Renal cortex interstitium (tissue), 15 donors: ENCODE measurements at places on chromosomes 3 and 15. TPM values are rescaled to one million over a fixed set of nuclear protein-coding genes. Genes with fewer than 3 reads are reported as not detected.

DNA sequence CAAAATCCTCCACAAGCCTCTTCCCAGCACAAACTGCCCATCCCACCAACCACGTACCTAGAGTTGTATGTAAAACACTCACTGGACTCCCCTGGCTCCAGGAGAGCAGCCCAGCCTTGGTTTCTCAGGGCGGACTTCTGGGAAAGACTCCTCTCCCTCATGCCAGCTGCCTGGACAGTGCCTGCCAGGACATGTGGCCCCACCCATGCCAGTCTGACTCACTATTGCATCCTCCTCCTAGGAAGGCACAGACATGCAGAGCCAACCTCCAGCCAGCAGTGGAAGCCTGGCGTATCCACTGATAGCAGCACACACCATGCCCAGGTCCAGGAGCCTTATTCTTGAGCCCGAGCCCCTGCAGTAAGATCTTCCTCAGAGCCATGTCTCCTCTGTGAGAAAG is 8.6 kb downstream of the PKM start:
- DNase-seq, result no peak

- no peak for DNase-seq
These were observed 86.3 kb upstream of the CDV3 start for GRCh38 chr3:133487204-133487603.

DNA sequence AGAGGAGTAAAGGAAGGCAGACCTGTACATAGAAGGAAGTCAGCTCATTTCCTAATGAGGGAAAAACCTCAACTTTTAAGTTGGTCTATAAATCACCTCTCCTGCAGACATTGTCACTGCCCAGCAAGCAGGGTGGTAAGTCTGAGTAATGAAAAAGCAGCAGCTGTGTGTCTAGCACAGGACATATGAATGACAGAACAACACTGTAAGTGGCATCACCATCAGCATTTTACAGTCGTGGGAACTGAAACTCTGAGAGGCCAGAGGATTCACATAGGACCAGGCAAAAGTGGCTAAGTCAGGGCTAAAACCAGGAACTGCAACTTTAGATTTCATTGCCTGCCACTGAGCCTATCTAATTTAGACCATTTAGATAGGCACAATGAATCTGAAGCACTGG is 235.6 kb downstream of the CLSTN2 start:
- DNase-seq, result no peak

DNA sequence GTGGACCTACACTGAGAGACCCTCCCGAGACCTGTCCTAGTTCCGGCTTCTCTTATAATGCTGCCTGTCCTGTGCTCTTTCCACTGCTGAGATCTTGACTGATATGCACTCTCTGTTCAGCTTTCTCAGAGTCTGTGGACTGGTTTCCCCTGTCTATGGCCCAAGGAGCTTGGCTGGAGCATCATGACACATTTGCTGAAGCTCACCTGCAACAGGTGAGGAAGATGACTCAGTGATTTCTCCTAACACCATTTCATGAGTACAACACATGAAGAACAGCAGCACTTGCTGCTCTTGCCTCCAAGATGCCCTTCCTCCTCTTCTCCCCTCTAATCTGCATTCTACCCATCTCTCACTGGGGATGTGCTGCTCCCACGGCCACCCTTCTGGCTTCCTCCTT is 92.1 kb downstream of the DUT start:
- DNase-seq, result no peak

DNA sequence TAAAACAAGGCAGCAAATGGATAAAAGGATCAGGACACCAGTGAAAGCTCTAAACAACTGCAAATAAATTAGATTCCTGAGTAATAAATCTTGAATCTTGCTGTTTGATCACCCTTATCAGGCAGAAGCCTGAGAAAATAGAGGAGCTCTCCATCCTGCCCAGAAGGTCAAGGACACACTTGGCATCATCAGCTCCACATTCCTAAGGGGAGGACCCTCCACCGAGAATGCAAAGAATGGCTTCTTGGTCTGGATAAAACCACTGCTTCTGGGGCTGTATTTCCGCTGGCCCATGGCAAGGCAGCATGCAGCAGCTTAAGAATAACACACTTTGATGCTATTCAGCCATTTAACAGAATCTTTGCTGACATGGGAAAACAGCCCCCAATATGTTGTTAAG is 108.9 kb upstream of the TSC22D2 start:
- no peak for DNase-seq

DNA sequence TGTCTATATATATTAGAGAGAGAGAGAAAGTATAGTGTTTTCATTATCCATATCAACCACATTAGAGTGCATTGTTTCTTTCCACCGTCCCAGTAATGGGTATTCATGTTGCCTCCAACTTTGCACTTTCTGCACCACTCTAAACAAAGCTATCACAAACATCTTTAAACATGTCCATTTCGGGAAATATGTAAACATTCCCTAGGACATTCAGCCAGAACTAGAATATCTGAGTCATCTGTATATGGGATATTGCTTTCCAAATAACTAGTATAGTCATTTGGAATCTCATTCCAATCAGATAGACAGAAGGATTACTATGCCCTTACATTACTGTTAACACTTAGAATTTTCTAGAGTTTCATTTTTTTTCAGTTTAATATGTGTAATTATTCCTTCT is 914.9 kb upstream of the EPHA6 start:
- DNase-seq, result no peak

DNA sequence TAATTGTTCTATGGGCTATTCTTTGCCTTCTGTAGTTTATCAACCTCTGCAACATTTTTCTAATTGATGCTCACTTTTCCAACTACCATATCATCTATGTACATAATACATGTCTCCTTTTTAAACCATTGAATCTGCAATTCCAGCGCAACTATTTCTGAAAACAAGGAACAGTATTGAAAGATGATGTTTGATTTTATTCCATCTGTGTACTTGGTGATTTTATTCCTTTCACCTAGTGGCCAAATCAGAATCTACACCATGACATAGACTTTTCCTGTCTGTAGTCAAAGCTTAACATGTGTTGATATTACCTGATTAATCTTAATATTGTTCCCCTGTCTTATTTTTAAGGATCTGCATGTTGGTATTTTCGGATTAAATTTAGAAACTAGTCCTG is 13.0 kb downstream of the NKTR start:
- DNase-seq, result no peak

GRCh38 chr15:54502416-54503075 is 524.3 kb downstream of the UNC13C start:
- no peak for DNase-seq

GRCh38 chr3:144585408-144585807 is 613.8 kb downstream of the DIPK2A start:
- DNase-seq, result no peak

DNA sequence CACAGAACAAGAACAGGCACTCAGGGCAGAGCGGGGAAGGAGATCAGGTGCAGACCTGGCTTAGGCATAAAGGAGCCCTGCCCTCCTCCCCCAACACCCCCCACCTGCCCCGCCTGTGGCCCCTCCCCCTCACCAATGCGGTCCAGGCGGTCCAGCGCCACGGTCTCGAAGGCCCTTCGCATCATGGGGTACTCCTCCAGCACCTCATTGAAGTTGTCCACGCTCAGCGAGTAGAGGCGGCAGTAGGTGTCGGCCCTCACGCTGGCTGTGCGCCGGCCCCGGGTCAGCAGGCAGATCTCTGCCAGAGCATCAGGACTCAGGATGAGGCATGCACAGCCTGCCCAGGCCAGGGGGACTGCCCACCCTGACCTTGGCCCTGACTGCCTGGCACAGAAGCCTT is 44.8 kb downstream of the HCN4 start:
- no peak for DNase-seq

GRCh38 chr3:158912188-158912587 is 110.3 kb downstream of the MFSD1 start:
- no peak for DNase-seq

DNA sequence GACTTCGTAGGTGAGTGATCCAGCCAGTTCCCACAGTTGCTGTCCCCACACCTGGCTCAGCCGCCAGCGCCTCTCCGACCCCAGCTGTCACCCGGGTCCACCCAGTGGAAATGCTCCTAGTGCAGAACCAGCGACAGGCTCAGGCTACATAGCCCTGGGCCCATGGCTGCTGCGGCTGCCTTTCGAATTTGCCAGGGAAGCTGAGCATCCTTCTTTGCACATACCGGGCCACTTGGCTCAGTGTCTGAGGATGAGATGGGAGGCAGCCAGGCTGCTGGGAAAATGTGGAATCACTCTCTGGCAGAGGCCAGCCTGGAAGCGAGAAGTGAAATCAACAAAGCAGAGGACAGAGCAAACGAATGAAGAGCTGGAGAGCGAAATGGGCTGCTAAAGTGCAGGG is 80.1 kb downstream of the ST8SIA2 start:
- no peak for DNase-seq

- DNase-seq, result no peak
These were observed 30.6 kb upstream of the OR5H6 start for GRCh38 chr3:98233468-98233867.

DNA sequence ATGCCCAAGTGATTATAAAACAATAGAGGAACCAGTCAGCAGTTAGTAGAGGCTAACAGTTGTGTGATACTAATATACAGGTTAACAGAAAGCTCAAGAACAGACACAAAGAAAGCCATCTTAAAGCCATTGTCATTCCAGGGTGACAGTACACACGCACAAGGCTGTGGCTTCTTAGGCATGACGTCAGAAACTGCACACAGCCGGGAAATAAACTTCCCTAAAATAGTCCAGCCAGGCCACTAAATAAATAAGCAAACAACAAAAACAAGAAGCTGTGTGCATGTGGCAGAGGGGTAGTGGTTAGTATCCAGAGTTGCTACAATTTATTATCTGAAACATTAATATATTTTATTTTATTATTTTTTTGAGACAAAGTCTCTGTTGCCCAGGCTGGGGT is 49.8 kb downstream of the PPCDC start:
- DNase-seq, result no peak

GRCh38 chr15:61682891-61683735 is 377.1 kb downstream of the VPS13C start:
- no peak for DNase-seq

DNA sequence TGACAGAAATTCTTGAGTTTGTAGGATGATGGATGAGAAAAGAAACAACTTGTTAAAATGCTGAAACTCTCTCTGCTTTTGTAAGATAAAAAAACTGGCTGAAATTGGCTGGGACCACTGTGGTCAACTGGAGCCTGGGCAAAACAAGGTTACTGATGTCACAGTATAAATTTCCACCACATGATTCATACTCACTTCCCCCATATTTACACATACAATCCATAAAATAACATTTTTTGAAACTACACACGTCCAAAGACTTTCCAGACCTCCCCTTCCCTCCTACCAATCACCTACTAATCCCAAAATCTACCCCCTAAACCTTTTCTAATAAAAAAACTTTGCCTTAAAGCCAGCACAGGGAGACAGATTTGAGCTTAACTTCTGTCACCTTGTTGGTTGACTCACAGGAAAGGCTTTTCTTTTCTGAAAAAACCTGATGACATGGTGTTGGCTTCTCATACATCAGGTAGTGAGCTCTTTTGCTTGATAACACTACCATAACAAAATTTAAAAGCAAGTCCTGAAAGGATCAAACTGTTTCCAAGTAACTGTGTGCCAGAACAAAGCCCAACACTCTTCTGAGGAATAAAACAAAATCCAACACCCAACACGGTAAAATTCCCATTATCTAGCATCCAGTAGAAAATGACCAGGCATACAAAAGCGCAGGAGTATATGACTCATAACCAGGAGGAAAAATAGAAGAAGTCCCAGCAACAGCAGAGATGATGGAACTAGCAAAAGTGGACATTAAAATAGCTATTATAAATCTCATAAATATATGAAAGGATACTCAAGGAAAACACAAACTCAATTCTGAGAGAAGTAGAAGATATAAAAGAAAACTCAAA is 87.3 kb upstream of the SNRK start:
- DNase-seq, result no peak

GRCh38 chr3:11390411-11391131 is 118.4 kb downstream of the ATG7 start:
- DNase-seq, result no peak

- DNase-seq, result no peak
These were observed 158.0 kb upstream of the P2RY1 start for GRCh38 chr3:152676810-152677379.

DNA sequence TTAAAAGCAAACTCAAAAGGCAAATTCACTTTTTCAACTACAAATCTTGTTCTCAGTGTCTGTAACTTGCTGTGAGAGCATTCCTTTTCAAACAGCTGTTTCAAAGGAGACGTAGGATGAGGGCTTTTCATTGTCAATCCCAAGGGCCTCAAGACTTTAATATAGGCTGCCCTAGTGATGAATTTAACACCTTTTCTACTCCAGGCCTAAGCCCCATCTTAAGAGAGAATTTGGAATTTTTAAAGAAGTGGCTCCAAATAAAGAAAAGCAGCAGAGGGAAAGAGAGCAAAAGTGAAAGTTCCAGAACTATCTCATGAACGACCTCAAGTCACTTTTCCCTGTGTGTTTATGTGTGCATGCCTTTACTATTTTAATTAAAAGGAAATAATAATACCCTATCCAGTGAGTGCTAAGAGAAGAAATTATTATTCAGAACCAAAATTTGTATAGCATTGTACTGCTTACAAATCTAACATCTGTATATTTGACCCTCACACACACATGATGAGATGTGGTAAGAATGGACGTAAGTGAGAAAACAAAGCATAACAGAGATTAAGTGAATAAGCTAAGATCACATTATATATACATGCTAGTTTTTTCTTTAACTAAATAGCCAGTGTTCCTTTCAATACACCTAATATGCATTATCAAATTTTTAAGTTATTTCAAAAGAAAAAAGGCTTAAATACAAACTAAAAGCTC is 196.4 kb downstream of the VGLL3 start:
- DNase-seq, result no peak

DNA sequence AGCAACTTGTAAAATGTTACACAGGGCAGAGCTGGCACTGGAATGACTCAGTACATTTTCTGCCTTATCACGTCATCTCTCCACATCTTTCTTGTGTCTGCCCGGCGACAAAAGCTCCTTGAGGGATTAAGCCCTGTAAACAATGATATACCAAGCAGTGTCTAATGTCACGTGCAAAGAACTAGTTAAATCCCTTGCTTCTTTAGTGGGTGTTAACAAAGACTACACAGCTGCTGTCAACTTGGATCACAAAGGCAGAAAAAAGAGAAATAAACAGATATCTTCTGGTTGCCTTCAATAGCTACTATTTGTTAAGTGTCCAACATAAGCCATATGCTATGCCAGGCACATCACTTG is 48.1 kb upstream of the FRMD4B start:
- DNase-seq, result no peak

The NRROS gene
- 3.2 TPM for polyA plus RNA-seq

The THBS1 gene
- polyA plus RNA-seq, result 153 TPM

The PLCH1 gene
- polyA plus RNA-seq, result 11.0 TPM

The SH2D7 gene
- polyA plus RNA-seq, result 0.83 TPM

The MNS1 gene
- 25.4 TPM for polyA plus RNA-seq

The KLHDC8B gene
- polyA plus RNA-seq, result 40.0 TPM

The RTP1 gene
- not detected for polyA plus RNA-seq
